ENCODE measurements at places on chromosomes 6 and 20. TPM values are rescaled to one million over a fixed set of nuclear protein-coding genes. Genes with fewer than 3 reads are reported as not detected.
A peak's percentile ranks its signal among the peaks of the same experiment; 100 is the strongest.

GRCh38 chr6:18324706-18325042 lies 60.3 kb upstream of the DEK start:
- H3K36me3 ChIP-seq, result no peaks in the 10 kb centered on the region
- H3K4me1 ChIP-seq, result peaks cover 14% of the 10 kb centered on the region
- H3K4me3 ChIP-seq, result no peak overlapping the region
- no peak overlapping the region for H3K27ac ChIP-seq

GJA1 gene
- 0.09 TPM for total RNA-seq

DNA sequence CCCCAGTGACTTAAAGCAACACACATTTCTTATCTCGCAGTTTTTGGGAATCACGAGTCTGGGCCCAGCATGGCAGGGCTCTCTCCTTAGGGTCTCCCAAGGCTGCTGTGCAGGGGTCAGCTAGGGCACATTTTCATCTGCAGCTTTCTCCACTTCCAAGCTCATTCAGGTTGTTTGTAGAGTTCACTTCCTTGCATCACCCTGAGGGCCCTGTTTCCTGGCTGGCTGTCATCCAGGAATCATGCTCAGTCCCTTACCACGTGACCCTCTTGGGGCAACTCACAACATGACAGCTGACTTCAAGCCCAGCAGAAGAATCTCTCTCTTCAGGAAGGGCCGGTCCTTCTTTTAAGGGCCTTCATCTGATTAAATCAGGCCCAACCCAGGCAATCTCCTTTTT lies 21.3 kb downstream of the SNAP25 start:
- no peak overlapping the region for H3K4me3 ChIP-seq
- DNase-seq, result no peak
- no peaks in the 10 kb centered on the region for H3K36me3 ChIP-seq
- H3K27ac ChIP-seq, result no peak overlapping the region
- no peaks in the 10 kb centered on the region for H3K4me1 ChIP-seq

DNA sequence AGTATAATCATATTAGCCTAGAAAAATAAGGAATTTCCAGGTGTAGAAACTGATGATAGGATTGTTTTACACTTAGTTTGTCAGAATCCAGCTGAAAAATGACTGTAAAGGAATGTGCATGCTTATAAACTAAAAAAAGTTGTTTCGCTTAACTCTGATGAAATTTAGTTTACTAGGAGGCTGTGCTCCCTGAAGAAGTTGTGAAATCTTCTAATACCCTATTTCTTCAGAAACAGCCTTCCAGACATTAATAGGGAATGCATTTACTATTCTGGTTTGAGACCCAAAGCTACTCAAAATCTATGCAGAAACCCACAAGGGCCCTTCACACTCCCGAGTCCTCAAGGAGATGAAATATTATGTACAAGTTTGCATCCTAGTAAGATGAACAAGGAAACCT lies 105.5 kb upstream of the SSTR4 start:
- H3K4me1 ChIP-seq, result no peaks in the 10 kb centered on the region
- no peak overlapping the region for H3K4me3 ChIP-seq
- no peak for DNase-seq
- no peak overlapping the region for H3K27ac ChIP-seq
- H3K27me3 ChIP-seq, result no peaks in the 10 kb centered on the region
- no peaks in the 10 kb centered on the region for H3K36me3 ChIP-seq

DNA sequence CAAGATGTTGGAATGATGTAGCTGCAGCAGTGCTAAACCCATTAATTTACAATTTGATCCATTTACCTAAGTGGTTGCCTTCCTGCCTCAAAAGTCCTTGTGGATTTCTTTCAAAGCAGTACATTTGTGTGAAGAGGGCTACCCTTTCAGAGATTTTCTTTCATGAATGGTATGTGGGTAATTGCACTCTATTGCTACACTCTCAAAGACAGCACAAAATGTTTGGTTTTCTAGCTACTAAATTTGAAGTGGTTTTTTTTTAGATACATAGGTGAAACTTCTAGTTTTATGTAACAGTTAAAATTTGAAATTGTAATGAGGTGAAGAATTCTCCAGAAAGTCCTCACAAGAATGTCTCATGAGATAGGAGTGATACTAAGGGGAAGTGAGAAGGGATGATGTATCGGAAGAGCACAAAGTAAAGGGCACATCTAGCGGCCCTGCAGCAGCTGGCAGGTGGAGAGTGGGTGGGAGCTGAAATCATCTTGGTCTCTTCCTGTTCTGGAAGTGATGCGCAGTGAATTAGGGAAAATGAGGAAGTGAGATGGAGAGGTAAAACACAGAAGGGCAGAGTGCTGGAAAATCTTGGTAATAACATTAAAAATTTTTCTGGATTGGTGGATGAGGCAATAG lies 236.8 kb upstream of the MAN1A1 start:
- H3K27me3 ChIP-seq, result no peaks in the 10 kb centered on the region
- DNase-seq, result no peak

MCCD1 gene
- total RNA-seq, result not detected

LPIN3 gene
- 4.0 TPM for total RNA-seq

DEFB116 gene
- not detected for total RNA-seq

DNA sequence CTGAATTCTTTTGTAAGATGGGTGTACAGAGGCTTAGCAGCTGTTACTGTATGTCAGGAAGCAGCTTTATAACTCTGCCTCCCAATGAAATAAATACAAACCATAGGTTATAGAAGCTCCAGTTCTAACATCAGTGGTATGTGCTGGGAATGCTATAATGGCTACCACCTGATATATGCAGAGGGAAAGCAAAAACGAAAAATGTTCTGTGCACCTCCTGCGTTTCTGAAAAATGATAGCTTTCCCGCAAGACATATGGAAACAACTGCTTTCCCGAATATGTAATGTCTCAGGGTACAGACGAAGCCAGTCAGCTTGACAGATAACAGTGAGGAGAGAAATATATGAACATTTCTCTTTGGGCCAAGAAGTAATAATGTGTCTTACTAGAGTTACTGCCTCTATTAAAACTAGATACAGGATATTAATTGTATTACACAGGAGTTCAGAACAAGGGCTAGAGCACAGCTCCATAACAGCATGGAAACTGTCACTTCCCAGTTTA lies 517.0 kb upstream of the NRSN1 start:
- no peak for DNase-seq
- no peaks in the 10 kb centered on the region for H3K36me3 ChIP-seq
- no peaks in the 10 kb centered on the region for H3K4me1 ChIP-seq
- H3K27ac ChIP-seq, result no peak overlapping the region
- no peaks in the 10 kb centered on the region for H3K27me3 ChIP-seq
- no peak overlapping the region for H3K4me3 ChIP-seq

F13A1 gene
- total RNA-seq, result not detected

GRCh38 chr20:3815703-3816315 lies 4.5 kb upstream of the AP5S1 start:
- H3K4me1 ChIP-seq, result peaks cover 65% of the 10 kb centered on the region
- H3K27me3 ChIP-seq, result no peaks in the 10 kb centered on the region
- peak; percentile 48 for DNase-seq
- H3K4me3 ChIP-seq, result no peak overlapping the region

DNA sequence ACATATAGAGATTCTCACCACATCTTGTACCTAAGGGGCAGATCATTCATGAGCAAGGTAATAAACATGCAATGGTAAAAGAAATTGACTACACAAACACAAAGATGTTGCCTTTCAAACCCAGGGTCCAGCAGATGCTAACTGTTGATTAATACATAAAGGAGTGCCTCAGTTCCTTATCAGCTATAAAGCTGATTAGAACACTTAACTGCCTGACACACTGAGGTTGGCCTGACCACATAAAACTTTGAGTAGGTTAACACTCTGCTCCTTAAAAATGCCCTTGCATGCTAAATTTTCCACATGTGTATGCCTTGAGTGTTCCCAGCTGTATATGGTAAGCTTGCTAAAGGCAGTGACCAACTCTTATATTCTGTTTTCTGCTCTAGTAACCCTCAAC lies 14.9 kb downstream of the CRISP2 start:
- H3K4me3 ChIP-seq, result no peak overlapping the region
- H3K27ac ChIP-seq, result no peak overlapping the region
- no peaks in the 10 kb centered on the region for H3K27me3 ChIP-seq
- H3K4me1 ChIP-seq, result no peaks in the 10 kb centered on the region
- no peak for DNase-seq

DNA sequence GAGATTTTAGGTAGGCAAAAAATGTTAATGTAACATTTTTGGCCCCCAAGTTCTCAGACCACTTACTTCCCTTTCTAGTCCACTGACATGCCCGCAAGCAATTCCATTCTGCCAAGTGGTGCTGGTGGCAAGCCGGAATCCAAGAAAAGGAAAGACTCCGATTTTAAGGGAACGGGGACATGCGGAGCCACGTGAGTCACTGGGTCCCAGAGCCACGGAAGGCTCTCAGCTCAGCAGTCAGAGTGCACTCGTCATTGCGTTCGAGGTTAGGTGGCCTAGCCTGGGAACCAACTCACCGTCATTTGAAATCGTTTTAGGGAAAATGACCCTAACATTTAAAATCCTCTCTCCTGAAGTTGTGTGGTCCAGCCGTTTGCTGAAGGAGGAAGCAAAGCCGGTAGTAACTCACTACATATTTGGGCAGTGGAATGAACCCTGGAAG lies 711 bp upstream of the SIRT5 start:
- peak; percentile 39 for DNase-seq
- H3K4me3 ChIP-seq, result peak overlapping the region; percentile 94

GRCh38 chr6:132768051-132768517 lies 10.4 kb upstream of the VNN2 start:
- no peak overlapping the region for H3K27ac ChIP-seq
- H3K27me3 ChIP-seq, result no peaks in the 10 kb centered on the region
- no peak overlapping the region for H3K4me3 ChIP-seq
- peaks cover 18% of the 10 kb centered on the region for H3K36me3 ChIP-seq
- DNase-seq, result peak; percentile 54
- H3K4me1 ChIP-seq, result peaks cover 20% of the 10 kb centered on the region

IL20RA gene
- total RNA-seq, result not detected

- peaks cover 3% of the 10 kb centered on the region for H3K27me3 ChIP-seq
- no peak for DNase-seq
- H3K36me3 ChIP-seq, result no peaks in the 10 kb centered on the region
Measured at GRCh38 chr20:24597051-24597450, 127.6 kb downstream of the SYNDIG1 start.

RPS21 gene
- total RNA-seq, result 2,439 TPM

DNA sequence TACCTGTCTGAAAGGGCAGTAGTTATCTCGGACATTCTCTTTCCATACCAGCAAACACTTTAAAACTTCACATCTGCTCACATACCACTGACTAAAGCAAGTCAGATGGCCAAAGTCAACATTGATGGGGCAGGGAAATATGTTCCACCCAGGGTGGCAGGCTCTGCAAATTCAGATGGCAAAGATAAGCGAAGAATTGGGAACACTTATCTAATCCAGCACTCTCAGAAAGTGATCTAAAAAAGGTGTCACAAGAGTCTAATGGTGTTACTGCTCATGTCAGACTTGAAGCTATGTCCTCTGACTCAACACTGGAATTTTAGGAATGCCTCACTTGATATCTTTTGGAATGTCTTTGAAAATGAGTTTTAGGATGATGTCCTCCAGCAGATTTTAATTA lies 1086.2 kb downstream of the KIF16B start:
- H3K4me1 ChIP-seq, result no peaks in the 10 kb centered on the region
- H3K27me3 ChIP-seq, result no peaks in the 10 kb centered on the region
- DNase-seq, result no peak
- no peak overlapping the region for H3K27ac ChIP-seq

EFCAB8 gene
- 0.40 TPM for total RNA-seq

SNAI1 gene
- 0.34 TPM for total RNA-seq

- H3K27ac ChIP-seq, result no peak overlapping the region
- H3K27me3 ChIP-seq, result peaks cover 19% of the 10 kb centered on the region
- H3K36me3 ChIP-seq, result no peaks in the 10 kb centered on the region
Measured at GRCh38 chr20:60693496-60694133, 558.4 kb upstream of the CDH4 start.

DNA sequence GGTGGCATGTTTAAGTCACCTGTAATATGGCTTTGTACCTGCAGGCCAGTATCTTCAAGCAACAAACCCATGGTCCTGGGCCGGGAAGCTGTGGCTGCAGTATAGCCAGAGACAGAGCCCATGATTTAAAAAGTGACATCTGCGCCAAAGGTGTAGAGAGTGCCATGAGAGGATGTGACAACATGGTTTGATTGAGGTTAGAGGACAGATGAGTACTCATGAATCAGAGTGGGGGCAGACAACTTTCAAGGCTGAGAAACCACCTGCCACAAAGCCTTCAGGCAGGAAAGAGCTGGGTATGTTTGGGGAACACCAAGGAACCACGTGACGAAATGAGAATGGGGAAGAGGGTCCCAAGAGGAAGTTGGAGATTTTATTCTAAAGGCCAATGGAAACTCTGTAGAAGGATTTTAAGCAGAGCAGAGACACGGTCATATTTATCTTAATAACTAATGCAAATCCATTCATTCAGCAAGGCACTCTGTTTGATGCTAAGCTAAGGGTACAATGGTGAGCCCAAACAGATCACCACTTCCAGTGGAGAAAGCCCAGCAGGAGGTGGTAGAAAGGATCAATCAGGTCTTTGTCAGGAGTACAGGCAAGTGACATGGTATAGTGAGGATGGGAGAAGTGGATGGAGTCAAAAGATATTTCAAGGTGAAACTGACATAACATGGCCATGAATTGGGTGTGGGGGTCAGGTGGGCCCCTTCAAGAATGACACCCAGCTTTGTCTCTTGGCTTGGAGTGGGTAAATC lies 3.4 kb upstream of the MICAL1 start:
- H3K27me3 ChIP-seq, result no peaks in the 10 kb centered on the region
- peaks cover 64% of the 10 kb centered on the region for H3K4me1 ChIP-seq
- no peak overlapping the region for H3K4me3 ChIP-seq
- DNase-seq, result peak; percentile 67
- peaks cover 37% of the 10 kb centered on the region for H3K36me3 ChIP-seq
- H3K27ac ChIP-seq, result peak overlapping the region; percentile 79

DNA sequence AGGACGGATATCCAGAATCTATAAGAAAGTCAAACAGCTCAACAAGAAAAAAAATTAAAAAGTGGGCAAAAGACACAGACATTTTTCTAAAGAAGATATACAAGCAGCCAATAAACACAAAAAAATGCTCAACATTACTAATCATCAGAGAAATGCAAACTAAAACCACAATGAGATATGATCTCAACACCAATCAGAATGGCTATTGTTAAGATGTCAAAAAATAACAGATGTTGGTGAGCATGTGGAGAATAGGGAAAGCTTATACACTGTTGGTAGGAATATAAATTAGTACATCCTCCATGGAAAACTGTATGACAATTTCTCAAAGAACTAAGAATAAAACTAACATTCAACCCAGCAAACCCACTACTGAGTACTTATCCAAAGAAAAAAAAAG lies 23.3 kb upstream of the OSTM1 start:
- H3K36me3 ChIP-seq, result no peaks in the 10 kb centered on the region
- H3K4me1 ChIP-seq, result no peaks in the 10 kb centered on the region
- H3K27ac ChIP-seq, result no peak overlapping the region
- H3K4me3 ChIP-seq, result no peak overlapping the region
- H3K27me3 ChIP-seq, result peaks cover 14% of the 10 kb centered on the region

All from activated CD4-positive, alpha-beta T cell treated with anti-CD3 and anti-CD28 coated beads for 36 hours (primary cell).